ENCODE measurements at places on chromosomes 3 and 15.

DNA sequence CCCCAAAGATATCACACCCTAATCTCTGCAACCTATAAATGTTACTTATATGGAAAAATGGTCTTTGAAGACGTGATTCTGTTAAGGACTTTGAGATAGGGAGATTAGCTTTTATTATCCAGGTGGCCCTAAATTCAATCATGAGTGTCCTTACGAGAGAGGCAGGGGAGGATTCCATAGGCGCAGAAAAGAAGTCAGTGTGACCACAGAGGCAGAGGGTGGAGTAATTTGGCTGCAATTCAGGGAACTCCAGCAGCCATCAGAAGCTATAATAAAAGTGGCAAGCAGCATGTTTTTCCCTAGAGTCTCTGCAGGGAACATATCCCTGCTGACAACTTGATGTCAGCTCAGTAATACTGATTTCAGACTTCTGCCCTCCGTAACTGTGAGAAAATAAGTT is 315.2 kb upstream of the ROBO2 start:
- no peak for DNase-seq

- DNase-seq, result no peak
Measured at GRCh38 chr3:67655364-67656121, 1.1 kb upstream of the SUCLG2 start.

- no peak for DNase-seq
Measured at GRCh38 chr3:31241533-31241932, 291.2 kb upstream of the STT3B start.

DNA sequence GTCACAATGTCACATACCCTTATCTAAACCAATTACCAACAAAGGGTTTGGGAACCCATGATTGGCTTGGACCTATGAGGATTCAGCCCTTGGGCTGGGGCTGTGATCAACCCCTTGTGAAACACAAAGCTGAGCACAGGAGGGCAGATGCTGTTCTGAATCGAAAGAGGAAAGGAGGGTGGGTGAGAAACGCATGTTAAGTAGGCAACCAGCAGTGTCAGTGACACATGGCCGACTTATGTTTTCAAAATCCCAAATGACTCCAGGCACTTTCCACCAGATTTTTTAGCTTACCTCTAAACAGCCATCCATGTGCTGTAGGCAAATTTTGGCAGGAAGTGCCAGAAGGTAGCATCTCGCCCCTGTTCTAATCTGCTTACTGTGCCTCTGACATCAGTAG is 34.1 kb upstream of the KLHL25 start:
- no peak for DNase-seq

DNA sequence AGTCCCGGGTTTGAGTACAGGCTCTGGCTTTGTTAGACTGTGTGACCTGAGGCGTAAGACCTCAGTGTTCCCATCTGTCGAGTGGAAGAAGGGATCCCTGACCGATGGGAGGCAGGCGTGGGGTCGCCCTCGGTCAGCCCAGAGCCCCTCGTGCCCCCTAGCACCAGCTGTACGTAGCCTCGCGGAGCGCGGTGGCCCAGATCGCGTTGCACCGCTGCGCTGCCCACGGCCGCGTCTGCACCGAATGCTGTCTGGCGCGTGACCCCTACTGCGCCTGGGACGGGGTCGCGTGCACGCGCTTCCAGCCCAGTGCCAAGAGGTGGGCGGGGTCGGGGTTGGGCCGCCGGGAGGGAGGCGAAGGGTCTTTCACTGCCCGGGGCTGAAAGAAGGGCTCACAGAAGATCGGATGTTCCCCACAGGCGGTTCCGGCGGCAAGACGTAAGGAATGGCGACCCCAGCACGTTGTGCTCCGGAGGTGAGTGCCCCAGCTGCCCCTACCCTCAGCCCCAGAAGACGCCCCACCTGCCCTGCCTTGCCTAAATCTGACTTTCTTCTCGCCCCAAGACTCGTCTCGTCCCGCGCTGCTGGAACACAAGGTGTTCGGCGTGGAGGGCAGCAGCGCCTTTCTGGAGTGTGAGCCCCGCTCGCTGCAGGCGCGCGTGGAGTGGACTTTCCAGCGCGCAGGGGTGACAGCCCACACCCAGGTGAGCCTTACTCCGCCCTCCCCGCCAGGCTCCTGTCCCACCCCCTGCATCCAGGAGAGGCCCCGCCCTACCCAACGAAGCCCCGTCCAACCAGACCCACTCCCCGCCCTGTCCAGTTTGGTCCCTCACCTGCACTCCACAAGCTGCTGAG is 3.5 kb upstream of the LSMEM2 start:
- no peak for DNase-seq

DNA sequence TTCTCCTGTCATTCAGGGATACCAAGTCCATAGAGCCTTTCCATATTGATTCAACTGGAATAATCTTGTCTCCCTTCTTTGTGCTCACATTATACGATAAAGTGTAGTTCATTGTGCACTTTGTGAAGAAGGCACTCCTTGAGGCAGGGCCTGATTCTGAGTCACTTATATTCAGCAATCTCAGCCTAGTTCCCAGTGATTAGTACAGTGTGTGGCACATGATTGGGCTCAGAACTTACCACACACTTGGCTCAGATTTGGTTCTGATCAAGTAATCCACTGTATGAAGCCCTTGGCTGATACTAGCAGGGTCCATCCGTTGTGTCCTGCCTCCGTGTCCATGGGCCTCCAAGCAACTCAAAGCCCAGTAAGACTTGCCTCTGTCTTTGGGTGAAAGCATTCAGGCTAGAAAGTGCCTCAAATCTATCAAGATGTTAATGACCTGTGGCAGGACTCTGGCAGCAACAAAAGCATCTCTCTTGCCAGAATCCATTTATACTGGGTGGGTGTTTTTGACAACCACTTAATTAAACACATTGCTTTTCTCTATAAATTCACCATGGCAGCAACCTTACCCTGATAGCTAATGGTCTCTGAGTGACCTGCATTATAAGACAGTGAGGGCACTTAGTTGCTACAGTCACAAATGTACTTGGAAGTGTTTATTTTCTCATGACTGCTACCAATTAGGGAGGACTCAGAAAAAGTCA is 51.3 kb downstream of the TPRG1 start:
- no peak for DNase-seq

GRCh38 chr3:179446501-179446900 is 4.8 kb downstream of the GNB4 start:
- DNase-seq, result no peak

GRCh38 chr3:179474480-179474879 is 23.2 kb upstream of the GNB4 start:
- DNase-seq, result no peak

DNA sequence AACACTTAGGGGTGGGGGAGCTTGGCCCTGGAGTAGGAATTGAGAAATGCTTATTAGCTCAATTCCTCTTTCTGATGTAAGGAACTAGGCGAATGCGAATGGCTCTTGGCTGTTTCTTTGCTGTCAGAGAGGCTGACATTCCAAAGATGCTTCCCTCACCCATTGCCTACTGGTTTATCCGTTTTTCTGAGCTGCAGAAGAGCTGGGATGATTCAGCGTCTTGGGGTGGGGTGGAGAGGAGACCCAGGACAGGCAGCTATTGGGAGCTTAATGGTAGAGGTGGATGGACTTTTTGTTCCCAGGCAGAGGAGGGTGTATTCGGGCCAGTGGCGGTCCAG is 9.8 kb downstream of the PLEKHO2 start:
- no peak for DNase-seq

GRCh38 chr15:56919609-56920366 is 1.3 kb downstream of the TCF12 start:
- no peak for DNase-seq

- DNase-seq, result no peak
Measured at GRCh38 chr3:12661926-12662592, 1.9 kb downstream of the RAF1 start.

- DNase-seq, result no peak
Measured at GRCh38 chr3:85594676-85595075, 635.9 kb downstream of the CADM2 start.

DNA sequence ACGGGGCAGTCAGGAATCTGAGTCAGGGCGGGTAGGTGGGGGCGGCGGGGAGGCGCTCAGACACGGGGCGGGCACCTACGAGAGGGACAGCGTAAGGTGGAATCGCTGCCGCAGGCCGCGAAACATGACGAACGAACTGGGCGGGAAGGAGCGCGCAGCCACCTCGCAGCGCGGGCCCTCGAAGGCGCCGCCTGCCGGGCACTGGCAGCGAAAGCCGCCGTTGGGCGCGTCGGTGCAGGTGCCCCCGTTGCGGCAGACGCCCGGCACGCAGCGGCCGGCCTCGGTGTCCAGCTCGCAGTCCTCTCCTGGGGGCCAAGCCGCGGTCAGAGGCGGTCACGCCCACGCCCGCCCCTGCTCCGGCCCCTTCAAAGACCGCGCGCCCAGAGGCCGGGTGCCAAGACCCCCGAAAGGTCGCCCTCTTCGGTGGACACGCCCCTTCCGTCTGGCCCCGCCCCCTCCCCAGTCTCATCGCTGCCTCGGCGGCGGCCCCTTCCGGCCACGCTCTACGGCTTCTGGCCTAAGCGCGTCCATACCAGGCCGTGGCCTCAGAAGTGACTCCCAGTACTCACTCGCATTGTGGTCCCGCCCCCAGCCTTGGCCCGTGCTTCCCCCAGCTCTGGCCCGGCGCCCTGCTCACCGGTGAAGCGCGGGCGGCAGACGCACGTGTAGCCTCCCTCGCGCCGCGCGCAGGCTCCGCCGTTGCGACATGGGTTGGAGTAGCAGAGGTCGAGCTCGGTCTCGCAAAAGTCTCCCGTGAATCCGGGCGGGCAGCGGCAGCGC is 6.4 kb downstream of the CELSR3 start:
- DNase-seq, result no peak

GRCh38 chr3:30097022-30097650 is 509.3 kb upstream of the TGFBR2 start:
- DNase-seq, result no peak

DNA sequence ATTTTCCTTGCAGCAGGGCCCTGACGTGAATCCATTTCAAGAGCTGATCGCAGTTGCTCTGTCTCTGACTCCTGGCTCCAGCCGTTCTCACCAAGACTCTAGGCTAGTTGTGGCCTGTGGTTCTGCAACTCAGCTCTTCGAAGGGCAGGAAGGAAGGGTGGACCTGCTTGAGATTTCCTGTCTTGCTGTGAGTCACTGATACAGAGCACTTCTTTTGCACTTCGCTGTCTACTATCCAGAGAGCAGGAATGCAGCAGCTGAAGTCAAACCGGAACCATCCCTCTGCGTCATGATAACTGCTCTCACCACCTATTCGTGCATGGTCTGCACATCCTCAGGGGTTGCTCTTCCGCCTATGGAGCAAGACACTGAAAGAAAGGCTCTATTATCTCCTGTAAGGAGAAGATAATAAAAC is 59.7 kb downstream of the RAP2B start:
- no peak for DNase-seq

DNA sequence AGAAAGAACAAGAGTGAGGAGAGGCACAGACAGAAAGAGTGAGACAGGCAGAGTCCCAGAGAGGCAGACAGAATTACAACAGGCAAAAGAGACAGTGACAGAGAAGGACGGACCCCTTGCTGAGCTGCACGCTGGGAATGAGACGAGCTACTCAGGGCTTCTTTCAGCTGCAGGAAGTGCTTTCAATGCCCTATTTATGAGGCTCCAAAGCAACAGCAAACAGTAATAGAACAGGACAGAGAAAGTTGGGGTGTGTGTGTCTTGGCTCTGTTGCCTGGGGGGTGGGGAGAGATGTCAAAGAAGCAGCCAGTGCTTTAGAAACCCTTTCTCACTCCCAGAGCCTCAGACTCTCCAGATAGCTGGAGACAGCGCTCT is 502 bp upstream of the TIMP4 start:
- DNase-seq, result peak; percentile 67

GRCh38 chr15:92801774-92802464 is 98.2 kb upstream of the CHD2 start:
- DNase-seq, result no peak

DNA sequence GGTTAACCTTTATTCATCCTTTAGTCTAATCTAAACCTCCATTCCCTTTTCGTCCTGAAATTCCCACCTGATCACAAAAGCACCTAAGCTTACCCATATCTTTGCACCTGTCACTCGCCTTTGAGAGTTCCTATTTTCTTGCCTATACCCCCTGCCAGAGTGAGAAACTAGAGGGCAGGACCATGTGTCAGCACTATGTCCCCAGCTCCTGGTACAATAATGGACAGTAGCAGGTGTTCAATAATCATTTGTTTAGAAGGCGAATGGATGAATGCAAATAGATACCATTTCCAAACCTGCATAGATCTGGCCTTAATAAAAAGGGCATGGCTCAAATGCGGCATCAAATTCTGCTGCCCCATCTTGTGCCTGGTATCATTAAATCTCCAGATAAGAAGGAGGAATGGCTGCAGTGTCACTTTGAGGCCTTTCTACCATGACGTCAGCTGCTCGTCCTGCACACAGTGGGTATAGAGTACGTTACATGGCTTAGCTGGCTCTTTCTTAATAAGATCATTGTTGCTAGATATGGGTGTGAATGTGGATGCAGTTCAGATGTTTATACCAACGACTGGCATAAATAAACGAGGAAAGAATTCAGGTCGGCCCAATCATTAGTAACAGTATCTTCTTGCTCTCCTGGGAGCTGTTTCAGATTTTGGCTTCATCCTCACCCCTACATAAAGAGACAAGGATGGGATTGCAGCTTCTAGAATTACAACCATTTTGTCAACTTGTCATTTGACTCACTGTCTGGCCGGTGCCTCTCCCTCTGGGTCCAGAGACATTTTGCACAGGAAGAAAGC is 148.7 kb downstream of the RORA start:
- no peak for DNase-seq

DNA sequence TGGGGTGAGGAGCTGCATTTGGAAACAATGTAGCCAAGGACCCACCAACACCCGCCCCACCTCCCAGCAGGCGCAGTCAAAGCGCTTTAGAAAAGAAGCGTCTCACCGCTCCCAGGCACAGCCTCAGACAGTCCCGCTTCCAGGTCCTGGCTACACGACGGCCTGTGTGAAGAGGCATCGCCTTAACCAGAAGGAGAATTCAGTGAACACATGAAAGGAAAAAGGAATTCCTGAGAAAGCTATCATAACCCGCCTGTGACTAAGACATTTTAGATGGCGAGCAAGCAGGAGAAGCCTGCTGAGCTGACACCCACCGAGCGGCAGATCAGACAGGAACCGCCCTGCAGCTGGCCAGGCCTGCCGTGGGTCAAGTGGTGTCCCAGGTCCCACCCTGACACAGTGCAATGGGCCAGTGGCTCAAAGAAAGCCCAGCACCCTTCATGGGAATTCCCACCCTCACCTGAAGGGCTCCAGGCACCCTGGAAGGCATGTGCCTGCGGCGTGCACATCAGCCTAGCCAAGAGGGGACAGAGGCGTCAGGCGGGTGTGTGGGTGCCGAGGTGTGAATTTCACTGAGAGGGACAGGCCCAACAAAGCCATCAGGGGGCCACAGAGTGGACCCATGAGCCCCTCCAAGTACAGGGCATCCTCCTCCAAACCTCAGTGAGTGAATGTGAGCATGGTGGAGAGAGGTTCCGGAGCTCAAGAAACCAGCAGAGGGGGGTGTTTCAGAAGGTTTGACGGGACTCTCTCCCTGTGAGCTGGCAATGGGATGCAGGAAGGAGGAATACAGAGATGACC is 144.8 kb downstream of the NSMCE3 start:
- no peak for DNase-seq
